ENCODE measurements at places on chromosomes 12 and 14. TPM values are rescaled to one million over a fixed set of nuclear protein-coding genes. Genes with fewer than 3 reads are reported as not detected.

GRCh38 chr12:47818007-47818376 is 1.7 kb downstream of the HDAC7 start:
- H3K27me3 ChIP-seq, result no peaks in the 10 kb centered on the region
- peak overlapping the region; percentile 86 for H3K4me3 ChIP-seq
- H3K36me3 ChIP-seq, result peaks cover 10% of the 10 kb centered on the region

DNA sequence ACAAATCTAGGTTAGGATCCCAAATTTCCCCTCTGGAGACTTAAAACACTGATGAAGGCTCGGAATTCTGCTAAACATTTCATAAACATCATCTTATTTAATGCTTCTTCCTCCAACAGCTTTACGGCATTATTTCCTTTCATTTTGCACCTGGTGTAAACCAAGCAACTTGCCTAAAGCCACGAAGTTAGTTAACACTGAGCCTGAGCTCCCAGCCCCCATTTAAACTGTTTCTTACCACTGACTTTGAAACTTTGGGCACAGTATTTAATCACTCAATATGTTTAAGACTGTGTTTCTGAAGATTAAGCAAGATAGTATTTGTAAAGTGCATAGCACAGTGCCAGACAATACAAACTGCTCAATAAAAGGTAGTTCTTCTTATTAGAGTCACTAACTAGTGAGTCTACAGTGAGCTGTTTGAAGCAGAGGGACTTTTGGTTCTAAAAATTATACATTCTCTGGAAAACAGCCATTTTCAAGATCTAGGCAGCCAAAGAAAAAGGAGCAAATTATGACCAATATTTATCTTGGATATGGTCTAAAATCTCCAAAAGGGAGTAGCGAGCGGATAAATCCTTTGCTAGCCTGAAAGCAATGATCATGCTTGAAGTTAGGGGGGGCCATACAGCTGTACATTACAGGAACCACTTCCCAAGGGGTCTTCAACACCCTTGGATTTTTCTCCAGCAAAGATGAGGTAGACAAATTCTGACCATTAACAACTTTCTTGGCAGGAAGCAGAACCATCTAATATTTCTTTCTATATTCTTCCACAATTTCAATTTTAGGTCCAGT is 4.0 kb downstream of the EGLN3 start:
- DNase-seq, result no peak
- peak overlapping the region; percentile 26 for H3K4me3 ChIP-seq
- no peak overlapping the region for H3K27ac ChIP-seq
- no peaks in the 10 kb centered on the region for H3K36me3 ChIP-seq
- peaks cover 12% of the 10 kb centered on the region for H3K4me1 ChIP-seq
- H3K27me3 ChIP-seq, result peaks cover 37% of the 10 kb centered on the region

Gene RHEBL1
- 5.0 TPM for total RNA-seq

Gene ASIC1
- total RNA-seq, result 6.3 TPM

DNA sequence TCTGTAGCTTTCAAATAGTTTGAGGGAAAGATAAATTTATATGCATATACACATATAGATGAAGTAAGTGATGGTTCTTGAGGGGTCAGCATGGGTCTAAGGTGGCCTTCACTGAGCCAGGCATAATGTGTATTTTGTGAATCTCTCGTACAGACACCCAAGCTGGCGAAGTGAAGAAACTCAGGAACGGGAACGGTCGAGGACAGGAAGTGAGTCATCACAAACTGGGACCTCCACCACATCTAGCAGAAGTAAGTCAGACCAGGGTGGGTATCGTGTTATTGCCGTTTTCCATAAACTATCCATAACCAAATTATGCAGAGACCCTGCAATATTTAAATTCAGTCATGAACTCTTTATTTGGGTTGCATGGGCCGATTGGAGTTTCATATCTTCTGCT is 15.4 kb upstream of the TNS2 start:
- no peaks in the 10 kb centered on the region for H3K4me1 ChIP-seq
- no peak overlapping the region for H3K27ac ChIP-seq
- no peaks in the 10 kb centered on the region for H3K27me3 ChIP-seq

- peaks cover 63% of the 10 kb centered on the region for H3K27me3 ChIP-seq
- no peaks in the 10 kb centered on the region for H3K36me3 ChIP-seq
- no peak overlapping the region for H3K27ac ChIP-seq
- DNase-seq, result no peak
Measured at GRCh38 chr12:48424644-48425043, 47.7 kb upstream of the ANP32D start.

Gene BHLHE41
- total RNA-seq, result 81.0 TPM

- H3K27ac ChIP-seq, result no peak overlapping the region
- H3K27me3 ChIP-seq, result peaks cover 21% of the 10 kb centered on the region
- no peaks in the 10 kb centered on the region for H3K36me3 ChIP-seq
Measured at GRCh38 chr14:23876160-23876750, 77.3 kb upstream of the DHRS4 start.

- H3K27me3 ChIP-seq, result peaks cover 47% of the 10 kb centered on the region
- H3K4me1 ChIP-seq, result no peaks in the 10 kb centered on the region
- H3K4me3 ChIP-seq, result no peak overlapping the region
- no peak for DNase-seq
Measured at GRCh38 chr14:98140862-98141530, 1131.0 kb downstream of the BCL11B start.

- peak; percentile 59 for DNase-seq
- no peak overlapping the region for H3K4me3 ChIP-seq
- H3K27ac ChIP-seq, result no peak overlapping the region
- H3K4me1 ChIP-seq, result peaks cover 8% of the 10 kb centered on the region
- no peaks in the 10 kb centered on the region for H3K27me3 ChIP-seq
Measured at GRCh38 chr14:49754570-49755097, 13.3 kb upstream of the KLHDC2 start.
